ENCODE measurements at places on chromosomes 6 and 20.

- DNase-seq: no peak
These were observed 139.6 kb upstream of the HCRTR2 start for GRCh38 chr6:55034752-55035151.

GRCh38 chr6:11055127-11055627 lies 11.1 kb upstream of the ELOVL2 start:
- DNase-seq: no peak

DNA sequence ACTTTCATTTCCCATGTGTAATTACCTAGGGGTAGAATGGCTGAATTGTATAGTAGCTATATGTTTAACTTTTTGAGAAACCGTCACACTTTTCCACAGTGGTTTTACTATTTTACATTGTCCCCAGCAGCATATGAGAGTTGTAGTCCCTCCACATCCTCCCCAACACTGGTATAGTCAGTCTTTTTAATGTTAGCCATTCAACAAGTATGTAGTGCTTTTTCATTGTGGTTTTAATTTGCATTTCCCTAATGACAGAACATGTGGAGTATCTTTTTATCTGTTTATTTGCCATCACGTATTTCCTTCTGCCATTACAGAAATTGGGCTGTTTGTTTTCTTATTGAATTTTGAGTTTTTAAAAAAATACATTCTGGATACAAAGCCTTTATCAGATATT lies 148.4 kb downstream of the CARMIL1 start:
- DNase-seq: no peak

- DNase-seq: no peak
These were observed 1.2 kb downstream of the ZNF335 start for GRCh38 chr20:45970646-45971424.

DNA sequence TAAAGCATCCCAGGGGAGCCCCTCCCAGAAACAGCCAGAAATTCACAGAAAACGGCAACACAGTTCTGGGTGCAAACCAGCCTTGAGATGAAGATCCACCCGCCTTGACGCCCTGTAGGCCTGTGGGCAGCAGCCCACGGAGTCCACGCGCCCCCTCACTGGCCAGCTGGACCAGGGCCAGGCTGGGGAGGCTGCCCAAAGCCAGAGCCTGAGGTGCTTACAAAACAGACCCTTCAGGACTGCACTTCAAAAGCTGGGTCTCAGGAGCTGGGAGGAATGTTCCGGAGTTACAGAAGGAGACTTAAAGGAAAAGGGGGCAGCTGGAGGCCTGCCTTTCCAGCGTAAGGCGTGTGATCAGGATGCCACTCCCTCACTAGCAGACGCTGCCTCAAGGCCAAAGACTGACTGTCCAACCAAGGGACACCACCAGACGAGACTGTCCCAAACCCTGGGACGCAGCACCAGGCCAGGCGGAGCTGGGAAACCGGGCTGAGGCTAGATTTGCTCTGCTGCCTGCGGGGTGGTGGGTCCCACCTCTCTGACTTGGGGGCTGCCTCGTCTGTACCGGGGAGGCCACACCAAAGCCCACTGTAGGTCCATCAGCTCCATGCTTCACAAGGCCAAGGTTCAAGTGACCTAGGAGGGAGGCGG lies 48.1 kb downstream of the RRBP1 start:
- no peak for DNase-seq

- no peak for DNase-seq
These were observed 37.6 kb upstream of the PHIP start for GRCh38 chr6:79115553-79116182.

- no peak for DNase-seq
These were observed 170.2 kb downstream of the PREX1 start for GRCh38 chr20:48657426-48658197.

DNA sequence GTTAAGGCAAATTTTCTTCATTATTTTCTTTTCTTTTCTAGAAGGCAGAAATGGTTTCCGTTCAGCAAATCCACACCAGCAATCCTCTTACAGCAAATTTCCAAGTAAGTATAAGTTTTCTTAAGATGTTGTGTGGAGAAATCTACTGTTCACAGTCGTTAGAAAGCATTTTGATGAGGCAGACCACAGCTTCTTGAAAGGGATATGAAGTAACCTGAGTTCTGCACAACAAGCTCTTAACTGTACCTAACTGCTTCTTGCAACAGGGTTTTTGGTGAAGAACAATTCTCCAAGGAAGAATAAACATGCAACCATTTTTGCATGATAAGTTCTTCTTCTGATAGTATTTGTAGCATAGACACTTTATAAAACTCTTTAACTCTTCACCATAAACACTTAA lies 45.3 kb upstream of the STXBP5 start:
- DNase-seq: no peak

GRCh38 chr6:21164768-21165326 lies 428.7 kb upstream of the SOX4 start:
- DNase-seq: no peak

DNA sequence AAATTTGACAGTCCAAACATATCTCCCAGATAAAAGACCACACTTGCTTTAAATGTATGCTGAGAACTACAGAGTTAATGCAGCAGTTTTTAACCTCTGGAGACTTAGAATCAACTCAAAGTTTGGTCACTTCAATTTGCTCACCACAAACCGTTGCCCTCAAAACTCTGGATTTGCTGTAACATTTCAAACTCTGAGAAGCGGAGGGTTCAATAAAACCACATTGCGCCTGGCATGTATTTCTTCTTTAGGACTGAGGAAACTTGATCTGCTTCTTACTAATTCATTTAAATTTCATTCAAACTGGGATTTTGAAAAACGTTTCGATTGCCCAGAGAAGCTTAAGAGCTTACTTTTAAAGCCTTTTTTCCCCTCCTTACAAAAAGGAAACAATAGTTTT lies 115.8 kb downstream of the MTFR2 start:
- no peak for DNase-seq

- no peak for DNase-seq
These were observed 50.6 kb downstream of the CHD6 start for GRCh38 chr20:41567615-41568014.

GRCh38 chr6:11389977-11390376 lies 147.6 kb upstream of the TMEM170B start:
- DNase-seq: no peak

GRCh38 chr6:55802259-55802658 lies 73.1 kb downstream of the BMP5 start:
- no peak for DNase-seq

DNA sequence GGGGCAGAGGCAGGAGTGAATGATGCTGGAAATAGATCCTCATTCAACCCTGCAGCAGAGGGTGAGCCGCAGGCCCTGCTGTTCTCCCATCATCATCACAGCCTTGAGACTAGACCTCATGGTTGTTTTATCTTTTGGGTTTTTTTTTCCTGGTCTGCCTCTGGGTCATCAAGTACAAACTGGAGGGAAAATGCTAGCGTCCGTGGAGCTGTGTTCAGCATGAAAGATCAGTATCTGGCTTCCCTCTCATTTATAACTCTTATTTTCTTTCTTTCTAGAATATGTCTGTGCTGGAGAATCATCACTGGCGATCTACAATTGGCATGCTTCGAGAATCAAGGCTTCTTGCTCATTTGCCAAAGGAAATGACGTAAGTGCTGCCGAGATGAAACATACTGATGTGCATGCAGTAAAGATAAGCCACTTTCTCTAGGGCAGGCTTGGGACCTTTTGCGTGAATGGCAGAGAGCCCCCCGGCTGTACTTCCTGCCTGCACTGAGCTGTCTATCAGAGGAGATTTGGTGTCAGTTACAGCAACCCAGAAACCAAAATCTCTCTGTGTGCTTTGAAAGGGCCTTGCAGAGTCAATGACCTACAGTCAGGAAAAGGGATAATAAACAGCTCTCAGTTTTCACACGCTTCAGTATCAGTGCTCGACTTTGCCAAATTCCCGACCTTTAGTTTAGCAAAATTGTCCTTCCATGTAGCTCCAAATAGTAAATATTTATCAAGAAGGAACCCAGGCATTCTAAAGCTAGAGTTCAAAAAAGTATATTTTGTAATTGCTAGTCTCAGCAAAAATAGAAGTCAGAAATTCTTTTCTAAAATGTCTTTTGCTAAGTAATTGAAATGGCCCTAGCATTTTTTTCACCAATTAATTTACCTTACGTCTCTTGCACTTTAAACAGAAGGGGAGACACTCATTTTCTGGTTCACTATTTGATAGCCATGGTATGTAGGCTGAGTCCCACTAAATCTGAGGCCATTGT lies 76.3 kb downstream of the MTFR2 start:
- DNase-seq: no peak
